ENCODE measurements at places on chromosomes 4 and X. TPM values are rescaled to one million over a fixed set of nuclear protein-coding genes. Genes with fewer than 3 reads are reported as not detected.

Gene VCX3B
- total RNA-seq = not detected

Gene LAMTOR3
- total RNA-seq = 31.1 TPM

Gene IL15
- 15.2 TPM for total RNA-seq

Gene FOXR2
- not detected for total RNA-seq

Gene HS6ST2
- total RNA-seq = 0.06 TPM

Gene TSPAN6
- 9.5 TPM for total RNA-seq

Gene PIM2
- 9.2 TPM for total RNA-seq

Gene SYN1
- 1.5 TPM for total RNA-seq

Gene ANXA3
- total RNA-seq = 5.3 TPM

Gene NCAPG
- total RNA-seq = 0.78 TPM

Gene CEP135
- 13.5 TPM for total RNA-seq

Gene MAGEB1
- total RNA-seq = not detected

Gene NXF2B
- total RNA-seq = not detected

Gene RNF150
- 18.4 TPM for total RNA-seq

Gene RLIM
- 36.9 TPM for total RNA-seq

Gene VEGFD
- total RNA-seq = 4.8 TPM
